Smooth muscle cell of bladder (primary cell): ENCODE measurements at places on chromosomes 11 and 22. TPM values are rescaled to one million over a fixed set of nuclear protein-coding genes. Genes with fewer than 3 reads are reported as not detected.

TPBGL gene
- total RNA-seq = under 0.01 TPM in 1 of 2 replicates, not detected in the other

CRYBB3 gene
- total RNA-seq = not detected in 2 replicates

CCDC188 gene
- 0.46 and 1.3 TPM in 2 replicates for total RNA-seq

CTSF gene
- total RNA-seq = 15.9 and 21.3 TPM in 2 replicates

PGA4 gene
- not detected in 2 replicates for total RNA-seq

CFL1 gene
- 767 and 912 TPM in 2 replicates for total RNA-seq

UBXN1 gene
- total RNA-seq = 193 and 199 TPM in 2 replicates

APOA5 gene
- total RNA-seq = not detected in 2 replicates

CCDC116 gene
- total RNA-seq = 0.14 and 0.18 TPM in 2 replicates

YPEL4 gene
- 1.4 and 1.6 TPM in 2 replicates for total RNA-seq

OR2AG2 gene
- total RNA-seq = under 0.01 TPM in 2 replicates

IFITM1 gene
- 49.6 and 79.5 TPM in 2 replicates for total RNA-seq

CLMP gene
- 123 and 150 TPM in 2 replicates for total RNA-seq

APOA4 gene
- not detected in 2 replicates for total RNA-seq

DLG2 gene
- total RNA-seq = 0.85 and 1.6 TPM in 2 replicates

SLC22A8 gene
- not detected in 2 replicates for total RNA-seq

KRTAP5-9 gene
- not detected in 2 replicates for total RNA-seq

ZNF280B gene
- total RNA-seq = 0.28 and 0.46 TPM in 2 replicates

PRDX5 gene
- 402 and 434 TPM in 2 replicates for total RNA-seq

OR51B2 gene
- 0.18 TPM in 1 of 2 replicates, not detected in the other for total RNA-seq

MYH9 gene
- 375 and 451 TPM in 2 replicates for total RNA-seq

IPO7 gene
- total RNA-seq = 82.9 and 116 TPM in 2 replicates

CDHR5 gene
- total RNA-seq = not detected in 2 replicates

SAA1 gene
- 0.37 TPM in 1 of 2 replicates, not detected in the other for total RNA-seq

MRGPRE gene
- not detected in 2 replicates for total RNA-seq

PGA5 gene
- not detected in 2 replicates for total RNA-seq

SLC6A5 gene
- total RNA-seq = under 0.01 TPM in 1 of 2 replicates, not detected in the other

GGT1 gene
- 4.3 and 5.7 TPM in 2 replicates for total RNA-seq

CD6 gene
- total RNA-seq = not detected in 2 replicates

TMEM86A gene
- 0.57 and 0.83 TPM in 2 replicates for total RNA-seq

MYO7A gene
- under 0.01 and 0.09 TPM in 2 replicates for total RNA-seq

HTR3A gene
- not detected in 2 replicates for total RNA-seq

SBF1 gene
- 54.6 and 79.1 TPM in 2 replicates for total RNA-seq

APOL5 gene
- not detected in 2 replicates for total RNA-seq

LMNTD2 gene
- 0.28 TPM in 2 replicates for total RNA-seq

PDGFB gene
- total RNA-seq = 0.09 and 0.14 TPM in 2 replicates

GAL3ST1 gene
- total RNA-seq = 0.18 and 0.43 TPM in 2 replicates

CRKL gene
- 29.4 and 38.9 TPM in 2 replicates for total RNA-seq

GNG3 gene
- not detected in 2 replicates for total RNA-seq

CDC42EP2 gene
- total RNA-seq = 15.0 and 23.2 TPM in 2 replicates

CARD18 gene
- total RNA-seq = not detected in 2 replicates

NPAS4 gene
- total RNA-seq = not detected in 2 replicates

DRD4 gene
- total RNA-seq = 0.18 TPM in 1 of 2 replicates, not detected in the other

C11orf65 gene
- total RNA-seq = 0.83 and 1.3 TPM in 2 replicates

ZFTA gene
- total RNA-seq = 7.4 and 10.2 TPM in 2 replicates

LRRC10B gene
- total RNA-seq = not detected in 2 replicates

IGSF9B gene
- total RNA-seq = 0.37 TPM in 1 of 2 replicates, not detected in the other
